ENCODE measurements at places on chromosomes 7 and 10.

DNA sequence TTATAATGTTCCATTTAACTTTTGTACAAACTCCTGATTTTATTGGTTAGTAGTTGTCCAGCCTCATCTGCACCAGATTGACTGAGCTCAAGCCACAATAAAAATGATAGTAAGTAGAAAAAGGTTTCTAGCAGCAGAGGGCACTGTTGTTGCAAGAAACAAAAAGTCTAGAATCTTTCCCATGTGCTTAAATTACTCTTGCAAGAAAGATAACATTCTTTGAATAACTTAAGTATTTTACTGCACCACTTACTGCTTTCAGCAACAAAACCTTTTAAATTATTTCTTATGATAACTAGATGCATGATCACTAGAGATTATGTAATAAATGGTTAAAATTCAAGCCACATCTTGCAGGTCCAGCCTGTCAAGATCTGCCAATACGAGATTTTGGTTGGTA lies 27.0 kb downstream of the LMOD2 start:
- DNase-seq, result no peak

GRCh38 chr7:95863-96260 lies 96.5 kb upstream of the FAM20C start:
- DNase-seq, result no peak

DNA sequence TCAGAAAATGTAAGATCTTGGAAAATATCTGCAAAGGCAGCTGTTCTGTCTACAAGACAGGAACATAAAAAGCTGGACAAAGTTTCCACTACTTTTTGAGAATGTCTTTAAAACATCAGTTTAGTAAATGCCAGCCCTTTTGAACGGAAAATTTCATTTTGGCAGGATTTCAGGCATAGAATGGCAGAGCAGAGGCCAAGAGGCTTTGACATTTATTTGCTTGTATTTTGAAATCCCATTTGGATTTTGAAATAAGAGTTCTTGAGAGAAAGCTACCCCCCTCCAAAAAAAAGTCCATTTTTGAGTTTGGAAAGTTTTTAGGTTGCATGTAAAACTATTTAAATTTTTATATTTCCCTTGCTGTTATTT lies 3.1 kb upstream of the ETV1 start:
- no peak for DNase-seq

GRCh38 chr7:17989546-17989945 lies 38.1 kb downstream of the PRPS1L1 start:
- no peak for DNase-seq

DNA sequence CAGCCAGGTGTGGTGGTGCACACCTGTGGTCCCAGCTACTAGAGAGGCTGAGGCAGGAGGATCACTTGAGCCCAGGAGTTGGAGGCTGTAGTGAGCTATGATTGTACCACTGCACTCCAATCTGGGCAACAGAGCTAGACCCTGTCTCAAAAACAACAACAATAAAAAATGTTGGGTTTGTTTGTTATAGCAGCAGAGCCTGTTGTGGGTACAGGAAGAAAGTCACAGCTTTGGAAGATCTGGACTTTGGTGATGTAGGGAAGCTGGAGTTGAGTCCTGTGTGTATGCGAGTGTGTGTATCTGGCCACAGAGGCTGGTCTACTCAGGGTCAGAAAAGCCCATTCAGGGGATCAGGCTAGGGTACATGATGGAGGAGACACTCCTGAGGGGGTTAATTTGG lies 3.9 kb downstream of the GRID2IP start:
- DNase-seq, result no peak

- no peak for DNase-seq
These were observed 427.8 kb upstream of the LRGUK start for GRCh38 chr7:133699386-133699785.

GRCh38 chr7:128075242-128076095 lies 44.2 kb upstream of the LRRC4 start:
- no peak for DNase-seq

DNA sequence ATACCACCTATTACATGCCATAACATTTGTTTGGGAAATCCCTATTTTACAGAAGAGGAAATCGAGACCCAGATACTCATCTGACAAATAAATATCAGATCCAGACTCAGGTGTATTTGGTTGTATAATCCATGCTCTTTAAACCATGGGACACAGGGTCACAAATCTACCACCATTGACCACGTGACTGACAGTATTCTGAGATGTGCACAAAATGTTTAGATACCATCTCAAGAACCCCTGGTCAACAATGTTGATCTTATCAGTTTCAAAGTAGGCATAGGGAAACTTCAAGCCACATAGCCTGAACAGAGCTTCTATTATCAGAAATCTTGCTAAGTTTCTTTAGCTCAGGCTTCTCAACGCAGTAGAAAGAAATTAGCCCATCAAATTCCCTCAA lies 93.6 kb downstream of the ICA1 start:
- DNase-seq, result no peak

GRCh38 chr10:35555962-35556930 lies 48.9 kb upstream of the GJD4 start:
- DNase-seq, result no peak

- no peak for DNase-seq
These were observed 142.7 kb downstream of the TRIL start for GRCh38 chr7:28815369-28815927.

All from stimulated activated CD4-positive, alpha-beta T cell treated with anti-CD3 and anti-CD28 coated beads, Interleukin-15, amount 100 ng/mL, for 24 hours (primary cell).